ENCODE measurements at places on chromosomes 1 and 21.

DNA sequence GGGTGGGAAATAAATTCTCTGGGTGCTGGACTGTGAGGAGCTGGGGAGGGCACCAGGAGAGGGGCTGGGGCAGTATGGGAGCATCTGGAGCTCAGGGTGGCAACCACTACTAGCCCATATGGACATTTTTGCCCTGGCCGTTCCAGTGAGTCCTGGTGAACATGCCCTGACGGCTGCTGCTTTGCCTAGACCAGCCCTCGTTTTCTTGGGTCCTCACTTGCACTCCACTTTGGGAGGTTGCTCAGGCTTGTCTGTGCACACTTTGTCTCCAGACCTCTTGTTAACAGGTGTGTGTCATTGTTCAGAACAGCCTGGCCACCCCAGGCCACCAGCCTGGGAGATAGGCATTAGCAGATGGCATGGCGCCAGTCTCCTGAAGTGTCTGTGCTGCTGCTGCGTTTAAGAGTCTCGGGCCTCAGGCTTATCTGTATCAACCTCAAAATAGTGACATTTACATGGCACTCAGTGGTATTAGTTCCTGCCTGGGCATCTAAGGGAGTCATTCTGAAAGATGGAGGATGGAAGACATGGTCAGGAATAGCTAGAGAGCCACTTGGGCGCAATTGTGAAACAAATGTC is 190.5 kb downstream of the PTPRU start:
- DNase-seq, result no peak

- DNase-seq, result no peak
These were observed 616 bp downstream of the TAF12 start for GRCh38 chr1:28642056-28642846.

DNA sequence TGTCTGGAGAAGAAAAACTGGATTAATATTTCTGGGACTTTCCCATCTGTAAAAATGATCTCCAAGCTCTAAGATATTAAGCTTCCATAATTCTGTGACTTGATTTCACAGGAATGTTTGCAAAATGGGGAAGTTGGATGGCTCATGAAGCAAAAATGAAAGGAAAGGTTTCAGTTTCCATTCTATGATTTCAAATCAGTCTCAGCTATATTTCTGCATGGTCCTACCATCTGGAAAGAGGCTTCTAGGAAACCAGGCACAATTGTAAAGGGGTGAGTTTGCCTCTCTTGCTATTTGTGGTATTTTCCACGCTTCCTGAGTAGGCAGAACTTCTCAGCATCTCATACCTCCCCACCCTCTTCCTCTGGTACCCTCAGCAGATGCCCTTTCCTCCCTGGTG is 22.4 kb upstream of the ACTN2 start:
- DNase-seq, result no peak

DNA sequence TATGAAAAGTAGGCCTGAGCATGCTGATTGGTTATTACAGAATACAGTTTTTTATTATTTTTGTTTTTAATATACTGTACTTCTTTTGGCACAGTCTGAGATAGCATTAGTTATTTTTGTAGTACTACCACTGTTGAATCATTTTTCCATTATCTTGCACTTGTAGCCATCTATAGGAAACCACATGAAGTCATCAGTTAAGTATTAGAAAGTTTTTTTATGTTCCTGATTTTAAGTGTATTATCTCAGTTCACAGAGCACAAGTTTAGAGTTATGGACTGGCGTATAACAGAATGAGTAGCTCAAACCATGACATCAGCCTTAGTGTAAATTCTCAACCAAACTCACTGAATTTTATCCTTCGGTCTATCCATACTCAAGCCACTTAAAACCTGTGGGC is 22.8 kb downstream of the DHX9 start:
- DNase-seq, result no peak

DNA sequence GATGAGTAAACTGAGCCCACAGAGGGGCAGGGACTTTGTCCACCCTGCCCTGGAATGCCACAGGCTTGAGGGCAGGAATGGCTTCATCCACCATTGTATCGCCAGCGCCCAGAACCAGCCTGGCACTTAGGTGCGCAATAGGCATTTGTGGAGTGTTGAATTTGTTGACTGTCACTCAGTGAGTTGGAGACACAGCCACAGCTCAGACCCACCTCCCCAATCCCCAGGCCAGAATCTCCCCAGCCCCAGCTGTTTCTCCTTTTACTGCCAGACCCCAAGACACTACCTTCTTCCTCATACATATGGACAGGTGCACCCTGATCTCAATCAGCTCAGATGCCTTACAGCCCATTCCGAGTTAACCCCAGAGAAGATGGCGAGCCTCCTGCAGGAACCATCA is 674.5 kb downstream of the MATN1 start:
- no peak for DNase-seq

DNA sequence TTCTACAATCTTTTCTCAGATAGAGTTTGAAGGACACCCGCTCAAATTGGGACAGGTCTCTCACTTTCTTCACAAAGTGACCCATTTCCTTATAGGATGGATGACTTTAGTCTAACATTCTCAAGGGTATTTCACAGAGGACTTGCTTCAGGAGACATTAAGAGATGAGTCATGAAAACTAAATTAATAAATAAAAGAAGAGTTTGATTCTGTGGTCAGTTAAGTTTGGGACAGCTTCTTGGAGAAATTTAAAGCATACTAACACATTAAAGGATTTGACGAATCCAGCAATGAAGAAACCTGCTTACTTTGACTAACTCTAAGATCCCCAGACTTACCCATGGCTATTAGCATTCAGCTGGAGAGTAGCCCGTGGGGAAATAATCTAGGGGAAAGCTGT is 95.6 kb upstream of the RAB3GAP2 start:
- DNase-seq, result no peak

DNA sequence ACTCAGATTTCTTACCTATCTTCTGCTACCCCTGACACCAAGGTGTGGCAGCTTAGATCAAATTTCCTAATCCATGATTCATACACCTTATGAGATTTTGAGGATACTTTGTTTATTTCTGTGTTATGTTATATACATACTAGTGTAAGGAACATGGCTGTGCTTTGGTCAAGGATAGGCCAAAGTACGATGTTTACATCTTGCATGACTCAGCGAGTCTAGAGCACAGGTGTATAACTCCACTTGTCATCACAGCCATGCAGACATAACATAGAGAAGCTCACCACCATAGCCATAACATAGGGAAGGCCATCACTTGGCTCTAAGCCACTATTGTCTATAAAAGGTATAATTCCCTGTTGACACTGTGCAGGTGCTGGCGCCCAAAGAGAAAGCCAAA is 61.2 kb downstream of the GBP6 start:
- DNase-seq, result no peak

- DNase-seq, result no peak
These were observed 4.6 kb downstream of the CHD1L start for GRCh38 chr1:147246910-147247655.

DNA sequence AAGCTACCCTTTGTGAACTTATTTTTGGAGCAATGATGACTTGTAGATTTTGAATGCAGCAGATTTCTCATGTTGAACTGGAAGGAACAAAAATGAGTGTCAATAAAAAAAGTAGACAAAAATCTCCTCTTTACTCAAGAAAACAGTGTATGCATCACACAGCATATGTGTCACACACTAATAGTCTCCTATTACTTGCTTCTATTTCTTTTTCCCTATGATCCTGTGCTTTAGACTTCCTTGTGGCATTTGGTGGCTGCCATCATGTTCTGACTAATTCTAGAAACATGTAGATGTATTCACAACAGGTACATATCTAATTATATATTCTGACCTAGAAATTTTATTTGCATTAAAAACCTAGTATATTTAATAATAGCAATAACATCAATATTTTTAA is 14.3 kb downstream of the RC3H1 start:
- no peak for DNase-seq

DNA sequence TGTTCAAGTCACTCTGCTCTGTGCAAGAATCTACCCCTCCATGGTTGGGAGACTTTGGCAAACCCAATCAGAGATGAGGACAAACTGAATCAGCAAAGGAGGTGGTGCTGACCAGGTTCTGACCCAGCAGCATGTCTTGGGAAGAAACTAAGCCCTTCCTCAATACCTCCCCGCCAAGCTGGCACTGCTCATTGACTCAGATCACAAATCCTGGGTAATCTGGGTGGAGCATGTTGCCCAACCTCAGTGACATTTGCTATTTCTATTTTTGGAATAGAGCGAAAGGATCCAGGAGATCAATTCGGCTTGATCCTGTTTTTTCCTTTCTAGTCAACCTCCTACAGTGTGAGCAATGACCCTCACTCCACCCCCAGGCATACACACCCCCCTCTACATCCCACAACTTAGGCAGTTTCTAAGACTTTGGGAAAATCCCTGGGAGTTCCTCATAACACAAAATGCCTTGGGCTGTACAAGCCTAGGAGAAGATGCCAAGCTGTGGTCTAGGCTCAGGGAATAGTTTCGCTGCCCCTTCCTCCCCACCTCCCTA is 166.8 kb upstream of the KCNJ6 start:
- DNase-seq, result no peak

- no peak for DNase-seq
These were observed 138.8 kb downstream of the GIPC2 start for GRCh38 chr1:78184460-78185072.

GRCh38 chr1:79043506-79043905 is 37.0 kb upstream of the ADGRL4 start:
- DNase-seq, result no peak

- no peak for DNase-seq
These were observed 115.1 kb upstream of the TMEM51 start for GRCh38 chr1:15038232-15039016.

- no peak for DNase-seq
These were observed 248.4 kb downstream of the DENND1B start for GRCh38 chr1:197526736-197527371.

GRCh38 chr1:221715321-221716169 is 26.3 kb downstream of the DUSP10 start:
- DNase-seq, result no peak

GRCh38 chr1:40404670-40405462 is 31.3 kb downstream of the SMAP2 start:
- no peak for DNase-seq

DNA sequence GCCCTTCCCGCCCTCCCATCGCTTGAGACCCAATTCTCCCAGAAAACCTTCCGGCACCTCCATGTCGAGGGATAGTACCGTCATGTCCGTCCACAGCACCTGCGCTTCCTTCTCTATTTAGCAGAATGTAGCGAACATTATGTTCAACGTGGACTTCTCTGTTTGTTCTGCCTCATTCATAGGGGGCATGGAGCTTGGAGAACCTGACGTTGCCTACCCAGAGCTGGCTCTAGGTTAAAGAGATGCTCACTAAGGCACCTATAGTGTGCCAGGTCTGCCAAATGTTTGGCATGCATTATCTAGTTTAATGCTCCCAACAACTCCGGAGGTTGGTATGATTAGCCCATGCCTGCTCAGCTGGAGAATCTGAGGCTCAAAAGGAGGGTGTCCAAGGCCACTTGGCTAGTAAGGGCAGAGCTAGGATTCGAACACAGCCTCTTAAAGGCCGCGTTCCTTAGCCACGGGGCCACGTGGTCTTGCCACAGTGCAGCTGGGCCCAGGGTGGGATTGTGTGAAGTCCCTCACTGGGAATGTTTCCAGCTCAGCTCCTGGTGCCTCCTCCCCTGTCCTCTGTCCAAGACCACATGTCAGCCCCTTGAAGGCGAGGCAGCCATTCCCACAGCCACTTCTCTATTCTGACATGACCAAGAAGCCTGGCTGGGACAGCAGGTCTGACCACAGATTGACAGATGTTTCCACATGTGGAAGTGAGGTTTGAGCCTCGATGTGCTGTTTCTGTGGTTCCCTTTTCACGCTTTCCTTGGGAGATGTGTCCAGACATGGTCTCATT is 57.8 kb downstream of the RUNX3 start:
- no peak for DNase-seq

DNA sequence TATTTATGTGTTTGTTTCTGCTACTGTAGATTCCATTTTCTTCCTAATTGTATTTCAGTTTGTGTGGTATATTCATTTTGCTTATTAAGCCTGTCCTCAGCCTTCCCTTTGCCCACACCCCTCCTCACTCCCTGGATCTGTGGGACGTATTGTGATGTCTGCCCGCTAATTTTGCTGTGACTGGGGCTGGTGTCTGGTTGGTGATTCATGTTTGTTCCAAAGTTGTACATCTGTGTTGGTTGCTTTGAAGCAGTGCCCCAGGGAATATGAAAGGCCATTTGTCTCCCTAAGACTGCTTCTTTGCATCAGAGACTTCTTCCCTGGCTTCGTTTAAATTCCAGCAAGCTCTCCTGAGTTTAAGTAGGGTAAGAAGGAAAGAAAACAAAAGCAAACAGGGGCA is 289.5 kb upstream of the SGIP1 start:
- no peak for DNase-seq

GRCh38 chr1:202162047-202162417 is 1.6 kb upstream of the PTPN7 start:
- no peak for DNase-seq

DNA sequence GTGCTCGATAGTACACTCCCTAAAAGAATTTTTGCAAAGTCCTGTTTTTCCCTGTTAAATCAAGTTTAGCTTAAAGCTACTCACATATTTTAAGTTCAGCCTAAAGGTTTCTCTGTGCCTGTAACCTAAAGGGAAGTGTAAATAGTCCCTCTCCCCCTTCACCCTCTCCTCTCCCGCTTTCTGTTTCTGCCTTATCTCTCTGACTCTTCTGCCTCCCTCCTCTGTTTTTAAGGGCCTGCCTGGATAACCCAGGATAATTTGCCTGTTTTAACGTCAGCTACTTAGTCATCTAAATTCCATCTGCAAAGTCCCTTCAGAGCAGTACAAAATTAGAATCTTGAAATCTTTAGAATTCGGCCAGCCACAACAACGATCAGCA is 92.6 kb downstream of the NID1 start:
- no peak for DNase-seq

GRCh38 chr21:39269620-39270019 is 43.8 kb downstream of the BRWD1 start:
- no peak for DNase-seq

DNA sequence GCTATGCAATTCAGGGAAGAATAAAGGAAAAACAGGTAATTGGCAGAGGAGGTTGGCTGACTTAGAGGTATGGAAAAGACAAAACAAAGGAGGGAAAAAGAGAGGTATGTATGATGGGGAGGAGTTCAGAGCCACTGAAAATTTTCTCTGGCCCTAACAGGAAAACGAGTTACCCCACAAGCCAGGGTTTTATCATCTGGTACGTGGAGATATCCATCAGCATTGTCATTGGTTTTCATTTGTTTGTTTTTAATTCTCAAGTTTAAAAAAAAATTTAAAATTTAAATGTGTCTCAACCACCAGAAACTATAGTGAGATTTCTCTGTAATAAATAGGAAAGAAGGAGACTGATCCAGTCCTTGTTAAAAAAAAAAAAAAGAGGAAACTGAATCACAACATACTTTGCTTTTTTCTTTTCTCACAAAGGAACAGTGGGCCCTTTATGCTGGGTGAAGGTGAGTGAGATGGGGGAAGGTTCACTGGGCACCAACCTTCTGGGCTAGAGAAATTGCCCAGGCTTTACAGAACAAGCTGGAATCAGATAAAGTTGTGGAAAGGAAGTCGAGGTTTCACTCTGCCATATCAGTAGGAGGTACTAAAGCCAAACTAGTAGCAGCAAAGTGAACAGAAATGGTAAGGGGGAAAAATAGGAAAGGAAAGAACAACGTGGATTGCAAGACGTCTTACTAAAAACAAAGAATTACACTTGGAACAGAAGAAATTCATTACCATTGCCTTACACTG is 2.7 kb downstream of the IFNAR2 start:
- no peak for DNase-seq

GRCh38 chr1:184023171-184023570 is 14.4 kb downstream of the COLGALT2 start:
- DNase-seq, result no peak

- DNase-seq, result no peak
These were observed 10.6 kb upstream of the LRRC39 start for GRCh38 chr1:100188617-100189016.

- no peak for DNase-seq
These were observed 7.5 kb downstream of the OTUD3 start for GRCh38 chr1:19889656-19890055.

GRCh38 chr1:211732293-211732980 is 57.0 kb upstream of the NEK2 start:
- DNase-seq, result no peak
